Smooth muscle cell of the brain vasculature (primary cell): ENCODE measurements at places on chromosomes 12 and 14.

DNA sequence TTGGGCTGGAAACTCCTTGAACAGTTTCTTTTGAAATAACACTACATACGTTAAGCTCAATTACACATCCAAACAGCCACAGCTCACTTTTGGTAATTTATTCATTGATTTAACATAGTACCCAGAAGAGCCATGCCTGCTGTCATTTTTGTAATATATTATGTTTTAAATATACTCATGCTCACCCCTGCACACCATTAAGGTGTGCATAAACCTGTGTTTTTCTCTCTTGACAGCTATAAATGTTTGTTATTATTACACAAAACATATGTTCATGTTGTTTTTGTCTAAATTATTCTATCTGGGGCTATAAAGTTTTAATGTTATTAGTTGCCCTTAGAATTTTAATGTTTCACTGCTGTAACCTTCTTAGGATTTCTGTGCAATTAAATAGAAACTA is 296.1 kb downstream of the AKAP6 start:
- DNase-seq = no peak

DNA sequence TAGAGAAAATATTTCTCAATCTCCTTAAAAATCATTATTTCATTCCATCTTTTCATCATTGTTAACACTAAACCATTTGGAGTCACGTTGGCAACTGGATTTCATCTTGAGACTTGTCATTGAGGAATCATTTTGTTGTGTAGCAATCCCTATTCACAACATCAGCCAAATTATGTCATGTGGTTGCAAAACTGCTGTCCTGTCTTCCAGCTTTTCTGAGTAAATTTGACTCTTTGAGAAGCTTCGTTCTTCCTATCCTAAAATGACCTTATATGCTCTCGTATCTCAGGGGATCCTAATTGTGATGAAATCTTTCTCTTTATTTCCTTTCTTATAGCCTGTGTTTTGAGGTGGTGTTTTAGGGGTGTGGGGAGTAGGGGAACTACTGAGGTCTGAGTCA is 30.6 kb upstream of the KICS2 start:
- no peak for DNase-seq

DNA sequence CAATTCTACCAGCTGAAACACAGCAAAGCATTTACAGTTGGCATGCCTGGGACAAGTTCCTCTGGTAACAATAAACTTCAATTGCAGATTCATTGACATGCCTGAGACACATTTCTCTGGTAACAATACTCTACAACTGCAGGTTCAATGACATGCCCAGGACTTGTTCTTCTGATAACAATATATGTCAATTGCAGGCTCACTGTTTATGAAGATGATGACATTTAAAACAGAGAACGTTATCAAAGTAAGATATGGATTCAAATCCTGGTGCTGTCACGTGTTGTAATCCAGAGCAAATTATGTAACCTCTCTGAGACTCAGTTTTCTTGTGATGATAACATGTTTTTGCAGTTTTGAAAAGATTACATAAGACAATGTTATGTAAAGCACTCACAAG is 20.5 kb downstream of the KITLG start:
- DNase-seq = no peak

GRCh38 chr14:51674294-51675002 is 22.7 kb downstream of the FRMD6 start:
- DNase-seq = no peak

DNA sequence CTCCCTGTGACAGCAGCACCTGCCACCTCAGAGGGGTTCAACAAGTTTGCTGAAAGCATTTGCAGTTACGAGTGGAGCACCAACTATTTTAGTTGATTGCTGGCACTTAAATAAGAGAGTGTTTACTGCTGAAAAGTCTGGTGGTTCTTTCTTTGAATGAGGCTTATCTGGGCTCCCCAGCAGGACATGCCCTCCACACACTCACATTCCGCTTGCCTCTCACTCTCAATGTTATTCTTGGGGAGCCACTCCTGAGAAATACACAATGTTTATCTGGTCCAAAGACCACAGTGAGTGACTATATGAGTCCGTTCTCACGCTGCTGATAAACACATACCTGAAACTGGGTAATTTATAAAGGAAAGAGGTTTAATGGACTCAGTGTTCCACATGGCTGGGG is 31.9 kb downstream of the NT5DC3 start:
- no peak for DNase-seq

DNA sequence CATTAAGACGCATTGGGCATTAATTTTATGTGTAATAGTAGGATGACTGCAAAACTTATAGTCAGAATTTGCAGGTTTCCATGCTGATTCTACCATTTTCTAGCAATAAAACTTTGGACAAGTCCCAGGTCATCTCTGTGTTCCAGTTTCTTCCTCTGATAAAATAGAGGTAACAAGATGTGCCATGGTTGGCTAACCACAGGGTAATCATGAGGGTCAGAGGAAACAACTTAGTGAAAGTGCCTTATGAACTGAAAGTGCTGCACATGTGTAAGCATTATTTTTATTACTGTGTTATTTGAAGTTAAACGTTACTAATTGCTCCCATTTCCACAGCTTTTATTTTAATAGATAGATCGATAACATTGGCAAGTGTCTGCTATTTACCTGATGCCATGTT is 21.1 kb downstream of the SMCO2 start:
- DNase-seq = no peak

DNA sequence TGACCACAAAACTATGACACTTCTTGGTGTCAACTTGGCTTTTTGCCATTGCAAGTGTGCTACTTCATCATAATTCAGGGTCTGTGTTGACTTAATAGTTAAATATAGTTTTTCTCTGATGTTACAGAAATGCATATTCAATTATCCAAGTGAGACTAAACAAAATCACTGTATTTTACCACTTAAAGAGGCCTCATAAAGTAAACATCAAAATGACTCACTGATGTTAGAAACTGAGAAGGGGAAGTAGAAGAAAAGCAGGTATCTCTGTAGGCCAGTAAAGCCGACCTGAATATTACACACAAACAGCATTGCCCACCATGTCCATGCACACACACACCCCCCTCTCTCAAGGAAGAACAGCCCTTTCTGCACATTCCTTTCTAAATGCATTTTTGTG is 55.4 kb downstream of the RPAP3 start:
- DNase-seq = no peak

- DNase-seq = no peak
Observed at GRCh38 chr12:83365317-83365716, 678.6 kb downstream of the TMTC2 start.

- no peak for DNase-seq
Observed at GRCh38 chr12:86600664-86601231, 344.6 kb upstream of the MGAT4C start.

- no peak for DNase-seq
Observed at GRCh38 chr12:96495155-96495554, 5.8 kb downstream of the CFAP54 start.

DNA sequence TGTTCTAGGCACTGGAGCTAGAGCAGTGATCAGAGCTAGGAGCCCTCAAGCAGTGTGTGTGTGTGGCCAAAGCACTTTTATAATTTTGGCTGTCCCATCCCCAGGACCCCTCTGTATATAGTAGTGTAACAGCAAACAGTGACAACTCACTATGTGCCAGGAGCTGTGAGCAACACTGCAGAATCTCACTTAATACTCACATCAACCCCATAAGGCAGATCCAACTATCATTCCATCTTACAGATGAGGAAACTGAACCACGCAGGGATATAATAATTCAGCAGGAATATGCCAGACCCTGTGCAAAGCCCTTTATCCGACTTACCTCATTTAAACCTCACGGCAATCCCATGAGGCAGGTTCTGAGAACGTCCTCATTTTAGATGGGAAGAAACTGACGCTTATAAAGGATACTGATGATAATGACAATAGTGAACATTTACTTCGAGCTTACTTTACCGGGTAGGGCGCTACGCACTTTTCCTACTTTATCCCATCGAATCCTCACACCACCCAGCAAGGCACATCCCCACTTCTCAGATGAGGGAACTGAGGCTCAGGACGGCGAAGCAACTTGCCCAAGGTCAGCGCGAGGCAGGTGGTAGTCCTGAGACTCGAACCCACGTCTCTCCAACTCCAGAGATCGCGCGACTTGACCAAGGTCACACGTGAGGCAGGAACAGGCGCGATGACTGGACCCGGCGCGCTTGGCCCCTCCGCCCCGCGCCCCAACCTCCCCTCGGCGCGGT is 687 bp downstream of the RAB35 start:
- DNase-seq = no peak

GRCh38 chr14:100658181-100658886 is 68.4 kb upstream of the DLK1 start:
- no peak for DNase-seq

- DNase-seq = no peak
Observed at GRCh38 chr14:76015668-76016067, 30.1 kb downstream of the IFT43 start.

GRCh38 chr12:10190558-10191388 is 11.9 kb downstream of the TMEM52B start:
- no peak for DNase-seq

DNA sequence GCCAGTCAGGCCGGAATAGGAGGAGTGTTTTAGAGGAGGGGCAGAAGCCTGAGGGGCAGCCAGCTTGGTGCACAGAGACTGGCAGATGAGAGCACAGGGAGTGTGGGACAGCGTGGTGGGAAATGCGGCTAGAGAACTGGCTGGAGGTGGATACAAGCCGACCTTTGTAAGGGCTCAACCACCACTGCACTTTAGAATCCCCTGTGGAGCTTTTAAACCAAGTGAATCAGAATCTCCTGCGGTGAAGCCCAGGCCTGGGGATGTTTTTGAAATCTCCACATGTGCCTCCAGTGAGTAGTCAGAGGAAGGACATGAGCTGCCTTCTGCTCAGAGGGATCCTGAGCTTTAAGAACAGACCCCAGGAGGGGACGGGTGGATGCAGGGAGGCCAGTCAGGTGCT is 10.9 kb upstream of the PCED1B start:
- peak; percentile 95 for DNase-seq

GRCh38 chr12:109880938-109881337 is 597 bp upstream of the GLTP start:
- DNase-seq = no peak

DNA sequence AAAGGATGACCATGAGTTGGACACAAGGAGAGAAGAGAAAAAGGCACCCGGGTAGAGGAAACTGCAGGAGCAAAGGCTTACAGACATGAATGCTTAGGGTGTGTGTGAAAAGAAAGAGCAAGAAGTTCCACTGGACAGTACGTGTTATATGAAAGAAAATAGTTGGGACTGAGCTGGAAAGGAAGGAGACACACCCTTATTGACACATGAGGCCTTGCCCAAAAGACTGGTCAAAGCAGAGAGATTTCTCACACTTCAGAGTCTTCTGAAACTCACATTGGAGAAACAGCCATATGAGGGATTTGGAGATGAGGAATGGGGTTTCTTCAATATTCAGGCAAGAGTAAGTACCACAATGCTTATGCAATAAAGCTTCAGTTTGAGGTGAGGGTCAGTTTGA is 56.0 kb downstream of the TTC9 start:
- DNase-seq = no peak

DNA sequence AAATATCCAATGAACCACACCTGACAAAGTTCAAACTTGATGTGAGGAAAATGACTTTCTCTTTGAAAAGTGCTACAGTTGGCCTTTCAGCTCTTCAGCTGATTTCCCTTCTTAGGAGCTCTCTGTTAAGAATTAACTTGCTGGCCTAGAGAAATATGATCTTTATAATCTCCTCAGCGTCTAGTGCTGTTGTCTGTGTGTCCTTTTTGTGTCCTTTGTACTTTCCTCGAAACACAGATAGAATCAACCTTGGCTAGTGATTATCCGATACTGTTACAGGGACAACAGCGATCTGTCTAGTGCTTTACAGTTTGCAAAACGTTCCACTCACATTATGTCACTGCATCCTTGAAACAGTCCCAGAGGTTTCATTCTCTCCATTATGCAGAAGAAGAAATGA is 162.8 kb upstream of the RMST start:
- DNase-seq = no peak

GRCh38 chr14:20760950-20761349 is 7.3 kb upstream of the EDDM3B start:
- DNase-seq = no peak

DNA sequence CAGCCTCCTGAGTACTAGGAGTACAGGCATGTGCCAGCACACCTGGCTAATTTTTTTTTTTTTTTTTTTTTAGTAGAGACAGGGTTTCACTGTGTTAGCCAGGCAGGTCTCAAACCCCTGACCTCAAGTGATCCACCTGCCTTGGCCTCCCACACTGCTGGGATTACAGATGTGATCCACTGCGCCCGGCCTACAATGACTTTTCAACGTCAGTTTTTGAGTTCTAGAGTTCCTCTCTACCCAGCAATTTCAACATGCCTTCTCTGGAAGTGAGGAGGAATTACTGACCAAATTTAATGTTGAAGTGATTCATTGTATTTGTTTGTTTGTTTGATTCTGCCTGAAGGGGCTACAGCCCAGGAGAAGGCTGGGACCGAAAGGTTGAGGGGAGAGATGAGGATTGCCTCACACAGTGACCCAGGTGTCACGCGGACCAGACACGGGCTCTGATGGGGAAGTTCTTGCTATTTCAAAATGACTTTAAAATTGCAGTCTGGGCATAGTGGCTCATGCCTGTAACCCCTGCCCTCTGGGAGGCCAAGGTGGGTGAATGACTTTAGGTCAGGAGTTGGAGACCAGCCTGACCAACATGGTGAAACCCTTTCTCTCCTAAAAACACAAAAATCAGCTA is 8.6 kb upstream of the DENR start:
- no peak for DNase-seq

DNA sequence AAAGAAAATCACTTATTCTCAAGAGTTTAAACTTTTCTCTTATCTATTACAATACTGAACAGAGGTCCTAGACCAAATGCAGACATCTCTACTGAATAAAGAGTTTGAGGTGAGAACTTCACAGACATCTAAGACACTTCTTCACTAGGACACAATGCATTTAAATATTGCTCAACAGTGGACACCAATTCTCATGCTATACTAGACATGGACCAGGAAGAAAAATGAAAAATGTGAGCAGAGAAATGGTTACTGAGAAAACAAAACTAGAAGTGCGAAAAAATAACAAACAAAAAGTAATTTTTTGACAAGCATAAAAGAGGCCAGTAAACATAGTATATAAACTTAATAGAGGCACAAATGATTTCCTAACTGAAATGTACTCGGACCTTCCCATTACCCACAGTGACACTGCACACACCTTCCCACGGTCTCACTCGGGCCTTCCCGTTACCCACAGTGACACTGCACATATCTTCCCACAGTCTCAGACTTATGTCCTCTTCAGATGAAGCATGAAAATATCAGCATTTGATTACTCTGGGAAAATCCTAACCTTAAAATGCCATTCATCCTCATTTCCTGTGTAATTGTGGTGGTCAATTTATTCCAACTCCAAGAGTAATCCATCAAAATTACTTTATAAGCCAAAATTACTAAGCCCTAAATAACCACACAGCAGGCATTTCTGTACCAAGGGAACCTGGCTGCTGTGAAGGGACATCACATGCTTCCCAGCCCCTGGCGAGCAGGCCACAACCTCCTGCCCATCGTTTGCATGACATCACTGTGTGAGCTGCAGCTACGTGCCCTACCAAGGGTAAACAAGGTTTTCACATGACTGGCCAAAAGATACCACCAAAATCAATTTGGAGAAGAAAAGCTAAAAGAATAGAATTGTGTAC is 6.4 kb downstream of the SLC15A4 start:
- no peak for DNase-seq

GRCh38 chr14:50532502-50533240 is at the start of gene MAP4K5:
MAP4K5 (minus strand) TSS chr14:50532569; CDS start chr14:50532049, 520 bp downstream.
- peak; percentile 72 for DNase-seq

- no peak for DNase-seq
Observed at GRCh38 chr12:62426089-62426488, 40.5 kb upstream of the MON2 start.

GRCh38 chr14:77344377-77344996 is 23.7 kb downstream of the GSTZ1 start:
- no peak for DNase-seq

- DNase-seq = no peak
Observed at GRCh38 chr12:75479963-75480461, 543 bp upstream of the GLIPR1 start.
